Fibroblast of skin of back (primary cell): ENCODE measurements at places on chromosomes 5 and 9.

GRCh38 chr5:851553-851952 is 767 bp upstream of the ZDHHC11 start:
- DNase-seq, result no peak

GRCh38 chr5:158874343-158874742 is 225.4 kb downstream of the EBF1 start:
- no peak for DNase-seq

GRCh38 chr9:74172874-74173273 is 324.3 kb upstream of the RORB start:
- DNase-seq, result no peak

DNA sequence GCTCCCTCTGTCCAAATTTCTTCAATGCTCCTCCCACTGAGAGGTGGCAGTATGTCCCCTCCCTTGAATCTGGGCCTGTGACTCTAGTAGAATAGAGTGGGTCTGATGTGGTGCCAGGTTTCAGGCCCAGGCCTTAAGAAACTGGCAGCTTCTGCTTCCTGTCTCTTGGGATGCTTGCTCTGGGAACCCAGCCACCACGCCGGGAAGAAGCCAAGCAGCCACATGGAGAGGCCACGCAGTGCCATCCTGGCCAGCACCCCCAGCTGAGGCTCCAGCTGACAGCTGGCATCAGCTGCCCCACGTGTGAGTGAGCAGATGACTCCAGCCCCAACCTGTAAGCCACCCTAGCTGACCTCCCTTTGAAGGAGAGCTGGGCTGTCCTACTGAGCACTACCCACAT is 7.3 kb upstream of the TSPAN17 start:
- peak; percentile 12 for DNase-seq

DNA sequence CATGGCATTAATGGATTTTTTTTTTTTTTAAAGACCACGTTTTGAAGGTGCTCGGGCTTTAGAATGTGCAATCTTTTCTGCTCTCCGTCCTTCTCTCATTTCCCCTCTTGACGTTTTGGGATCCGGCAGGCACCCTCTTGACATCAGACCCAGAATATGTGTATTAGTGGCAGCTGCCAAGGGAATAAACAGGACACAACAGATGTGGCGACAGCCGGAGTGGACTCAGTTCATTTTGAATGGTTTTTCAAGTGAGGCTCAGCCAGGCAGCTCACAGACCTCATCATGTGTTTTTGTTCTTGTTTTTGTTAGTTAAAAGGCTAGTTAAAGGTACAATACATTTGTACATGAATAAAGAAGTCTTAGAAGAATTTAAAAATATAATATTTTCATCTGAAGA is 365.0 kb upstream of the SEMA6A start:
- no peak for DNase-seq

GRCh38 chr9:112605518-112605917 is 112.4 kb downstream of the INIP start:
- DNase-seq, result no peak

DNA sequence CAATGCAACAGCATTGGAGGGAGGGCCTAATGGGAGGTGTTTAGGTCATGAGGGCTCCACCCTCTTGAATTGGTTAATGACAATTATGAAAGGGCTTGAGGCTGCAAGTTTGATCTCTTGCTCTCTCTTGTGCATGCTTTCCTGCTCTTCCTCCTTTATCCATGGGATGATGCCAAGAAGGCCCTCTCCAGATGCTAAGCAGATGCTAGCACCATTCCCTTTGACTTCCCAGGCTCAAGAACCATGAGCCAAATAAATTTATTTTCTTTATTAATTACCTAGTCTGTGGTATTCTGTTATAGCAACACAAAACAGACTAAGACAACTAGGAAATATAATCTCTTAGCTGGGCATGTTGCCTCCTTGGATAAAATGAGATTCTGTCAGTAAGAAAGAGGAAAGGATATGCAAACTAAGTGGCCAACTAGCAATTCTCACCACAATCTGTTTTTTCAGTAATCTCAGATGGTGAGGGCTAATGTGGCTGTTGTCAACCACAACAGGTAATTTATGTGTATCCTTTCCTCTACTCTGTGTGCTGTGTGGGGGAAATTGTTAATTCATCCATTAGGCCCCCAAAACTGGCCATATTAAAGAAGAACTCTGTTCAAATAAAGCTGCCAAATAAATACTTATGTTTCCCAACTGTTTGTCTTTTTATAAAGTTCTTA is 269.1 kb upstream of the CD180 start:
- no peak for DNase-seq

DNA sequence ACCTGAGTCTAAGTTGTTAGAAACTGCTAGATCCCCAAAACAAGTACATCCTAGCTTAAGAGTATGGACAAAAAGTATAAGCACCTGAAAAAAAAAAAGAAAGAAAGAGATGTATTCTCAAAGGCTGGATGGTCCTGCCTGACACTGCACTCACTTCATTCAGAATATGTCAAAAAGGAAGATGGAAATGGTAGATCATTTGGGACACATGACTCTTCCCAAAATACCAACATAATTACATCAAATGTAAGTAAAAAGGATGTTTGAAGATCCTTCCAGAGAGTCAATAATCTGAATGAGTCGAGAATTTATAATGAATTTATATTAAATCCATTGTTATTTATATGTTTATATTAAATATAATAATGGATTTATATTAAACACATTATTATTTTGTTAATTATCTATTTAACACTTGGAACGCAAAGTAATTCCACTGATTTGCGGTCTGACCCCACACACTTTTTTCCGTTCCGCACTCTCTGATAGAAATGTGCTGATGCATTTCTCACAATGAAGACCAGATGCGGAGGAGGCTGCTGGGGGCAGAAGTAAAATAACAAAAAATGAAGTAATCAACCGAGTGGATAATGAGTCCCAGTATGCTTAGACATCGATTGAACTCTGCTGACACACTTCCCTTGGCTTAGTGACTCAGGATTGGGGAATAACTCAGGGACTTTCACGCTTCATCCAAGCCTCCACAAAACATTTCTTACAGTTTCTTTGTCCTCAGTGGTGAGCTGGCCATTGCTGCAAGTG is 201.2 kb downstream of the ADAMTS12 start:
- peak; percentile 96 for DNase-seq

GRCh38 chr5:59268756-59269415 is 624.6 kb downstream of the PDE4D start:
- no peak for DNase-seq

GRCh38 chr9:138063033-138063432 is 185.5 kb downstream of the CACNA1B start:
- no peak for DNase-seq

DNA sequence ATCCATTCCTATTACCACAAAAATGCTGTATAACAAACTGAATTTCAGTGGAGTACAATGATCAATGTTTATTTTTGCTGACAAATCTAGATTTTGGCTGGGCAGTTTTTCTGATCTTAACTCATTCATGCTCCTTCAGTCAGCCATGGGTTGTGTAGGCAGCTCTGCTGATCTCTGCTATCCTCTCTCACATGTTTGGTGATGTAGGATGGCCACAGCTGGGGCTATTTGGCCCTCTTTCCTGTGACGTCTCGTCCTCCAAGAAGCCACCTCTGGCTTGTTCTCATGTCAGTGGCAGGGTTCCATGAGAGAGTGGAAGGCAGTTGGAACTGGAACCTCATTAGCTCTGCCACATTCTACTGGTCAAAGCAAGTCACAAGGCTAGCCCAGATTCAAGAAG is 8.9 kb downstream of the NLN start:
- no peak for DNase-seq

- DNase-seq, result no peak
Measured at GRCh38 chr5:175206669-175207068, 237.3 kb downstream of the DRD1 start.

DNA sequence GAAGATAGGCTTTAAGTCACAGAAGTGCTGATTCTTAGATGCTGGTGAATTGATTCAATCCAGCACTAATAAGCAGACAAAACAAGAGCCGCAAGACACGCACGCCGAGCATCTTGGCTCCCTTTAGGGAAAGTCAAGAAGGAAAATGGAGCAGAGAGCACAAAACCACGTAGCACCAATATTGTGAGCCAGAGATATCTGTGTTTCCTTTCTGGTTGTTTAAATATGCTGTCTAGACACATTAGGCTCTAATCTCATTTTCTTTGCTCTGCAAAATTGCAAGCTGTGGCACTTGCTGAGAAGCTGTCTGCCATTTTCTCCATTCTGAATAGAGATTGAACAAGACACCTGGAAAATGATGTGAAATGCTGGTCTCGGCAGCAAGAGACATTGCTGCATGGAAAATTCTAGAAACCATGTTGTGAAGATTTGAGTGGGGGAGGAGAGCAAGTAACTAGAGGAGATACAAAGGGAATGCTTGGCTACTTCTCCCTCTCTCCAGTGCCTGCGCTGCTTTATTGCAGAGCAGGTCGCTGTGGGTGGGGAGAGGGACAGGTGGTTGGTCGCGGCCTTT is 336.3 kb downstream of the MED10 start:
- DNase-seq, result no peak

GRCh38 chr9:69458176-69458575 is 133.2 kb downstream of the ENTREP1 start:
- DNase-seq, result no peak

- DNase-seq, result peak; percentile 90
Measured at GRCh38 chr9:110942522-110942921, 95.7 kb downstream of the LPAR1 start.

DNA sequence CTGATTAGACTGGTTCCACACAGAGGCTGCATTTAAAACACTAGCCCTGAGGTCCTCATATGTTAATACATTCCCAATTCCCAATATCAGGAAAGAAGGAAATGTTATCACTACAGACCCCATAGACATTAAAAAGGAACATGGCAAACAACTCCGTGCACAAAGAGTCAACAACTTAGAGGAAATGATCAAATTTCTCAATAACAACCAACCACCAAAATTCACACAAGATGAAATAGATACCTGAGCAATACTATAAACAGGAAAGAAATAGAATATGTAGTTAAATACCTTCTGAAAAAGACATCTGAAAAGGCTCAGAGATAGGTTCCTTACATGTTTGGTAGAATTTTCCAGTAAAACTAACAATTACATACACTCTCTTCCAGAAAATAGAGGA is 28.9 kb downstream of the SEMA4D start:
- DNase-seq, result no peak

- no peak for DNase-seq
Measured at GRCh38 chr5:159342840-159343239, 12.6 kb upstream of the IL12B start.

GRCh38 chr5:94442991-94443390 is 175.4 kb downstream of the KIAA0825 start:
- DNase-seq, result peak; percentile 7

DNA sequence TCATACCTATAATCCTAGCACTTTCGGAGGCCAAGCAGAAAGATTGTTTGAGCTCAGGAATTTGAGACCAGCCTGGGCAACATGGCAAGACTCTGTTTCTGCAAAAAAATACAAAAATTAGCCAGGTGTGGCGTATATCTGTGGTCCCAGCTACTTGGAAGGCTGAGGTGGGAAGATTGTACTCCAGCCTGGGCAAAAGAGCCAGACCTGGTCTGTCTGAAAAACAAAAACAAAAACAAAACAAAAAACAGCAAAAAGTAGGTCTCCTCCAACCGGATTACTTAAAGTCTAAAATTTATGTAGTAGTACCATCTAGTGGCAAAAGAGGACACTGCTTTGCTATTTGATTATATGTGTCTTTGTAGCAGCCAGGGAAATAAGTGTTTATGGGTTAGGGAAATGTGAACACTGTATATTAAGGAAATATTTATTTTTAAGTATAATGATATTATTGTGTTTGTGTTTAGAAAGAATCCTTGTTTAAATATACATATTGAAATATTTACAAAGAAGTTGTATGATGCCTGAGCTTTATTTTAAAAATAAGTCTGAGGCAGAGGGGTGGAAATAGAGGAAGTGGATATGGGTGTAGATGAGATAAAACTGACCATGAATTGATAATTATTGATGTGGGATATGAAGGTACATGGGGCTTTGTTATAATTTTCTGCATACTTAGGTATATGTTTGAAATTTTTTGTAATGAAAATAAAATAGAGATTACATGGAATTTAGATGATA is 20.0 kb downstream of the APC start:
- DNase-seq, result peak; percentile 54

DNA sequence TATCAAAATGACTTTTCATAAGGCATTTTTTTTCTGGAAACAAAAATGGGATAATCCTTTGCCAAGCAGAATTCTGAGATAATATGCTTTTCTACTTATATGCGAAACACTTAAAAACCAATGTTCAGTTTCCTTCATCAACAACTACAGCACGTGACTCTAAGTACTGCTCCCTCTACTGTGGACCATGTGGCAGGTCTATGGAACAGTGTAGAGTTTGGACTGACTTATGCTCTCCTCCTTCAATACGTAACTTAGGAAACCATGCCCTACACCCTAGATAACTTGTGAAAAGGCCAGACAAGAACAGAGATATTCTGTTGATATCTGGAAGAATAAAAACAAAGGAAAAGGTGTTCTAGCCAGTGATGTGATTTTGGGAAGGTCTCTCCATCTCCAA is 111.3 kb upstream of the GNA14 start:
- no peak for DNase-seq

DNA sequence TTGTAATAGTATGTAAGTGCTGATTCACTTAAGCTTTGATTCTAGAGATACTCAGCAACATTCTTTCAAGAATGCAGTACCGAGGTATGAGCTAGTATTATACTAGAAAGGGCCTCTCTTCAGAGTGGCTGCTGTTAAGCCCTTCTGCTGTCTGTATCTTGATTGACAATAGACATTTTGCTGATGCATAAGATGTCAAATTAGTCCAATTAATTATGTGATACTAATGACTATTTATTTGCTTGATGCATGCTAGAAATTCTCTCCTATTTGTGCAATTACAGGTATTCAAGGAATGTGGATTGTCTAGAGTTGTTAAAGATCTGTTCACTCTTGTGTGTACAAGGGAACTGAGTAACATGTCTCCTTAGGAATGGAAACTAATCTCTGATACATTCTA is 92.3 kb upstream of the PTGER4 start:
- peak; percentile 36 for DNase-seq

DNA sequence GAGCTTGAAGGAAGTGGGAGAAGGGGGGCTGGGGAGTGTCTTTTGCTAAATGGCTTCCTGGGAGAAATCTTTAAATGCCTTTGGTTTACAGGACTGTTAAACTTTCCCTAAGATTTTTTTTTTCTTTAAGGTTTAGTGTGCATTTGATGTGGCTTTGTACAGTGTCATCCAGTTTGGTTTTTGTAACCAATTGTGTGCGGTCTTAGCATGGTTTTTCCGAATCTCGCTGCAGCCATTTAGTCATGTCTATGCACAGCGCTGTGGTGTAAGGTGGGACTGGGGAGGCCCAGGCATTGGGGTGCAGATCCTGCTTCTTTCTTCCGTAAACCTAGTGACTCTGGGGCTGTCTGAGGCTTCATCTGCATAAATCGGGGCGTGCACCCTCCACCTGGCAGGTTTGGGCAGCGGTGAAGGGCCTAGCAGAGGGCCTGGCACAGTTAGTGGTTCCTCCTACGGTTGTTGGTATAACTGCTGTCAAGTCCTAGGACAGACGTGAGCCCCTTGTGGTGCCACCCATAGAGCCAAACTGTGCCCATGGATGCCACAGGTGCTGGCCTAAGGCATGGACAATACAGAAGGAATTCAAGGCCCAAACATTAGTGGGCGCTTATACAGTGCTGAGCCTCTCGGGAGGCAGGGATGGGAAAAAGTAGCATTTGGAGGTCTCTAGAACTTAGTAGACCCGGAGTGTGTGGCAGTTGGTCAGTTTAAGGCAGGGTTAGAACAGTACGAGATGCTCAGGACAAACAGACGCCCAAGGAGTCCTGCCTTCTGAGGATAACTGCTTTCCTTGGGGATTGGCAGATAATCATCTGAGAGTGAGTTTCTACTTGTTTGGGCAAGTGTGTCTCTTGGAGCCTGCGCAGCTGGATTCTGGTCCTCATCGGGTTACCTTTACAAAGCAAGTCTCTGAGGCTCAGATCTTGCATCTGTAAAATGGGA is 1.5 kb downstream of the PRRC2B start:
- DNase-seq, result no peak

GRCh38 chr9:79757881-79758669 is 186.3 kb downstream of the TLE4 start:
- peak; percentile 34 for DNase-seq
